HepG2 (cell line): ENCODE measurements at places on chromosomes 4 and X. TPM values are rescaled to one million over a fixed set of nuclear protein-coding genes. Genes with fewer than 3 reads are reported as not detected.

DNA sequence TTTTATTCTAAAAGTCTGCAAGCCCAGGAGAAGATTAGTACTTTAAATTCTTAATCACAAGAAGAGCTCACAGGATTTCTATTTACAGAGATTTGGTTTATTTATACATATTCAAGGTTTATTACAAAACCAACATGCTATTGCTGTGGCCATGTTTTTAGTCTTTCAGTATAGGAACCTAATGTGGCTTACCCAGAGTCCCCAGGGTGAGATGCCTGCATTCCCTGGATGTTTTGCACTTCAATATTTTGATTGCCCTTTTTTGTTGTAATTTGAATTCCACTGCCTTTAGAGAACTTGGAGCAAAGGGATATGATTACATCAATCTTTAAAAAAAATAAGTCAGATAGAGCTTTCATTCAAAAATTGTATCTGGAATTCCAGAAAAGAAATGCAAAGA lies 146.0 kb upstream of the FRMPD4 start:
- DNase-seq = no peak

DNA sequence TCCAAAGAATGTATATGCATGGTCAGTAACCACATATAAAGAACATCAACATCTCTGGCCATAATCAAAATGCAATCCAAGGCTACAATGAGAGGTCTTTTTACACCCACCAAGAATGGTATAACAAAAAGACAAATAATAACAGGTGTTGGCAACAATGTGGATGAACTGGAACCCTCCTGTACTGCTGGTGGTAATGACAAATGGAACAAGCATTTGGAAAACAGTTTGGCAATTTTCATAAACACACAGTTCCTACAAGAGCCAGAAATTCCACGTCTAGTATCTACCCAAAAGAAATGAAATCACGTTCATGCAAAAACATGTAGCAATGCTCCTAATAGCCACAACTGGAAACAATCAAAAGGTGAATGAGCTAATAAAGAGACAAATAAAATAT lies 11.7 kb downstream of the UGT2B4 start:
- no peak for DNase-seq

DNA sequence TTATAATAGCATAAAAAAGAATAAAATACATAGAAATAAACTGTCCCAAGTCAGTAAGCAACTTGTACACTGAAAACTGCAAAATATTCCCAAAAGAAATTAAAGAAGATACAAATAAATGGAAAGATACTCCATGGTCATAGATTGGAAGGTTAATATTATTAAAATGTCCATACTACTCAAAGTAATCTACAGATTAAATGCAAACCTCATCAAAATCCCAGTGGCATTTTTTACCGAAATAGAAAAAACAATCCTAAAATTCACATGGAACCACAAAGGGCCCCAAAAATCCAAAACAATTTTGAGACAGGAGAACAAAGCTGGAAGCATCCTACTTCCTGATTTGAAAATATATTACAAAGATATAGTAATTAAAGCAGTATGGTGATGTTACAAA lies 133.0 kb downstream of the NDST3 start:
- no peak for DNase-seq

- DNase-seq = no peak
These were observed 419.3 kb upstream of the ADGRL3 start for GRCh38 chr4:60780874-60781273.

The ZNF330 gene
- 43.4 and 61.1 TPM in 2 replicates for total RNA-seq

- DNase-seq = no peak
These were observed 416.6 kb downstream of the IQCM start for GRCh38 chr4:149398993-149399392.

- no peak for DNase-seq
These were observed 4.3 kb upstream of the ARHGAP10 start for GRCh38 chr4:147727476-147728028.

The MAP9 gene
- total RNA-seq = not detected in 2 replicates

The COX7B2 gene
- total RNA-seq = not detected in 2 replicates

The MYOZ2 gene
- total RNA-seq = not detected in 2 replicates

- peak; percentile 10 for DNase-seq
These were observed 139.6 kb downstream of the CRLF2 start for GRCh38 chrX:1072637-1073377.

GRCh38 chr4:159079074-159079473 lies 23.8 kb upstream of the RAPGEF2 start:
- no peak for DNase-seq

DNA sequence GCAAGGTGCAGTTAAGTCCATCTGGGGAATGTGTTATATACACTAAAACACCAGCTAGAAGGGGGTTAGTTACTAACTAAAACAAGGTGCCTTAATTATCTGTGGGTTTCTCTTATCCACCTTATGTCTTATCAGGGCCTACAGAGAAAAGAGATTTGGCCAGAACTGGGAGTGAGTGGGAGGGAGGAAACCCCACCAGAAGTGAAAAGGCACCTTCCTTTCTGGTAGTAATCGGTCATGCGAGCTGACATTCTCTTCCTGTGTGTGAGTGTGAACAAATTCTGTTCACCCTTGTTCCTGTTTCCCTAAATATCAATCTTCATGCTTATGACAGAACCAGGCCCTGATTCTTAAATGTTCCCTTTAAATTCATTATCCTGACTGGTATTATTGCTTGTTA lies 43.5 kb downstream of the SRPX2 start:
- DNase-seq = no peak

- no peak for DNase-seq
These were observed 22.3 kb downstream of the ADGRA3 start for GRCh38 chr4:22493523-22493922.

- DNase-seq = no peak
These were observed 20.9 kb downstream of the HNRNPD start for GRCh38 chr4:82352825-82353366.
